ENCODE measurements at places on chromosomes 1 and 21.

DNA sequence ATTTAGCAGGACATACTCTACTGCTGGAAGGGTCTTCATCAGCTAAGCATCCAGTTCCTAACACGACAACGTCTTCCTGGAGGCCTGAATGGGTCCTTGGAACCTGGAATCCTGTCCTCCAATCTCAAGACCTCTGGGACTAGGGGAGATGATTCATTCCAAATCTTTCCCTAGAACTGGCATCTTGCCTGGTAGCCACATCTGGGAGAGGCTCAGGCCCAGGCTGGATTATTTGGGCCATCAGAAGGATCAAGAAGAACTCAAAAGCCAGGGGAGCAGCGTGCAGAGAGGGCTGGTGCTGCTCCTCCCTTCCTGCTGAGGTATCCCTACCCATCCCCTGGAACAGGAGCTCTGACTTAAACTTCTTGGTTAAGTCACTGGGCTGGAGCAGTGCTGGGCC lies 2.8 kb upstream of the PHLDA3 start:
- DNase-seq: no peak

- peak; percentile 32 for DNase-seq
These were observed 37.3 kb downstream of the IFNAR1 start for GRCh38 chr21:33362044-33362555.

GRCh38 chr21:43720539-43721166 lies 1.7 kb downstream of the PDXK start:
- DNase-seq: no peak

- no peak for DNase-seq
These were observed 15.8 kb upstream of the DISP3 start for GRCh38 chr1:11463177-11463576.

- DNase-seq: no peak
These were observed 41.7 kb upstream of the ARHGAP29 start for GRCh38 chr1:94279038-94279437.

DNA sequence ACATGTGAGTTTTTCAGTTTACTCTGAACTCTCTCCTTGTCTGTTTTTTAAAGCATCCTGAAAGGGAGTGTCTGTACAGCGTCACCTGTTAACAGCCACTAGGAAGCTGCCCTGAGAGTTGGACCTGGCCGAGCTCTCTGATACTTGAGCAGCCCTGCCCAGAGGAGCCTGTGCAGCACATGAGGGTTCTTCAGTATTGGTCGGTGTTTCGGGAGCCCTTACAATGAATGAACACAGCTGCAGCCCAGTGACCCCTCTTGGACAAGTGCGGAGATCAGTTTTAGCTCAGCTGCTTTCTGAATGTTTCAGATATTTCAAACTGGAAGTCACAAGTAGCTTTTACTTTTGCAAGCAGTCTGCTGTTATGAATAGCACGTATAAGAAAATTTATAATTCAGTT lies 39.2 kb downstream of the ADARB1 start:
- no peak for DNase-seq

DNA sequence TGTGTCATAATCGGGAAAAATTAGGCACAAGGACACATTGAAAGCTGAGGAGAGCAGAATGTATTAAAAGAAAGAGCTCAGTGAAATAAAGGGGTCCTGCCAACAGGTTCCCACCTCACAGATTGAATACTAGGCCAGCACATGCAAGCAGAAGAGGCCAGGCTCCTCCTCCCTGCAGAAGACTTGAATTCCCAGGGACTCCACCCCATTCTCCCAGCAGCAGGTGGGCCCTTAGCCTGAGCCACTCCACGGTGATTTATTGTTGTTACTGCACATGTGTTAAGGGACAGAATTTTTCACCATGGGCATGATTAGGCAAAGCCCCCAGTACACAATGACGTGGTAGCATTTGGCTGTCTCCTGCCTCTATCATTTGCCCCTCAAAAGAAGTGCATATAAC lies 1844.7 kb downstream of the NCAM2 start:
- DNase-seq: no peak

- no peak for DNase-seq
These were observed 651 bp upstream of the GABRD start for GRCh38 chr1:2018217-2019171.

- no peak for DNase-seq
These were observed at the start of gene FCMR for GRCh38 chr1:206921772-206922265. FCMR (minus strand) TSS chr1:206921941; CDS start chr1:206921854, 87 bp downstream.

DNA sequence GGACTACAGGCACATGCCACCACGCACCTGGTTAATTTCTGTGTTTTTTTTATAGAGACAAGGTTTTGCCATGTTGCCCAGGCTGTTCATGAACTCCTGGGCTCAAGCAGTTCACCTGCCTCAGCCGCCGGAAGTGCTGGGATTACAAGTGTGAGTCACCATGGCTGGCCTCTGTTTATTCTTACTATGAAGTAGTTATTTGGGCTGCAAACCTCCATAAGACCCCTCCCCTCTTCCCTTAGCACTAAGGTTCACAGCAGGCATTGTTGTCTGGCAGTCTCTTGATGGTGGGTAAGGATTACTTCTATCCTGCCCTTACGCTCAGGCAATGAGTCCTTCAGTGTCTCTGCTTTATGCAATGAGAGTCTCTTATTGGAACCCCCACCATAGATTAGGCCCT lies 51.8 kb downstream of the ANGPTL1 start:
- DNase-seq: no peak

DNA sequence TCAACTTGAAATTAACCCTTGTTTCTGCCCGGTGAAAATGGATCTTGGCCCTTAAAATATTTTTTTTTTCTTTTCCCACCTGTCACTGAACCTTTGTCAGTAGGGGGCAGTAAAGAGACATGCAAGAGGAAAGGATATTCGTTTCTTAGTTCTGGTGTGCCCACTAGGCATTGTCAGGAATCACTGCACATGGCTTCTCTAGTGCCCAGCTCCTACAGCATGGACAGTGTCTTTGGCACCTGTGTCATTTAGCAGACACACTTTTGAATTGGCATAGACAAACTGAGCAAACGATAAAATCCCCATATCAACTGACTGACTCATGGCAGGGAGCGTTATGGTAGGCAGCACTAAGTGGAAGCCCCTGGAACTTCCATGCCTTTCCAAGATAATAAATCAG lies 1048.1 kb downstream of the BRINP3 start:
- no peak for DNase-seq

DNA sequence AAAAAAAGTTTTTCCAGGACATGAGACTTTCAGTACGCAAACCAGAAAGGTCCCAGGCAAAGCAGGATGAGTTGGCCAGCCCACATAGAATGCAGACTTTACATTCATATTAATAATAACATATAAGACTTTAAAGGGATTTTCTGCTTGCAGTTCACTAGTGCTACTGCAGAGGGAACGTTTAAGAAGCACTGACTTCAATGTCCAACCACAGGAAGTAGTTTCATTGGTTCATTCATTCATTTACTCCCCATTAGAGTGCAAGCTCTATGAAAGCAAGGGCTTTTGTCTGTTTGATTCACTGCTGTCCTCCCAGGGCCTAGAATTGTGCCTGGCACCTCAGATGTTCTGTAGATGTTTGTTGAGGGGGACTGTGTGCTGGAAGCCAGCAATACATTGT lies 11.8 kb upstream of the SERINC2 start:
- DNase-seq: no peak

GRCh38 chr1:200895801-200896530 lies 1.3 kb downstream of the INAVA start:
- DNase-seq: no peak

DNA sequence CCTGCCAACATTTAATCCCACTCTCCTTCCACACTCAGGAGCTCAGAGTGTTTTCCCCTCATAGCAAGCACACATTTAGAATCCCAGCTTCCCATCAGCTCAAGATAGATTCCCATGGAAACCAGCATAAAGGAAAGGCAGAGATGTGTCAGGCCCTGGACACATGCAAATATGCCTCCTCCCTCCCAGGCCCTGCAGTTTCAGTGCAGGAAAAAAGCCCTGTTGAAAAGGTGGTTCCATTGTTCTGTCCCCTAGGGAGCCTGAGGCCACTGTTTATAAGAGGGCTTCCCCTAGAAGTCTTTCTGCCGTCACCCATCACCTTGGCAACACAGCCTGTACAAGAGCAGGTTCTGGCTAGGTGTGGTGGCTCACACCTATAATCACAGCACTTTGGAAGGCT lies 3.6 kb downstream of the CACNA1S start:
- DNase-seq: no peak

DNA sequence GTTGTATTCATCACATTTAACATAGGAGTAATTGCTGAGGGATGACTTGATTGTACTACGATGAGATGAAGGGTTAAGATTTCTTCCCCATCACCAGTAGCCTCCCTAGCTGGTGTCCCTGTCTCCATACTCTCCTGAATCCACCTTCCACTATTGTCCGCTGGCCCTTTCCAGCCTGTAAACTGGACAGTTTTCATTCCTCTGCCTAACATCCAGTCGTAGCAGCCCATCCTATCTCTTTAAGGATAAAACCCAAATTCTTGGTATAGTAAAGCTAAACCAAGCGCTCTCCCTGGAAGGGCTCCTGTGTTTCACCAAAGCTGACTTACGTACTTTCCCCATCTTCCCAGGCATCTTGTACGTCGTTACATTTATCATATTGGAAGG lies 670 bp downstream of the COX20 start:
- DNase-seq: no peak

DNA sequence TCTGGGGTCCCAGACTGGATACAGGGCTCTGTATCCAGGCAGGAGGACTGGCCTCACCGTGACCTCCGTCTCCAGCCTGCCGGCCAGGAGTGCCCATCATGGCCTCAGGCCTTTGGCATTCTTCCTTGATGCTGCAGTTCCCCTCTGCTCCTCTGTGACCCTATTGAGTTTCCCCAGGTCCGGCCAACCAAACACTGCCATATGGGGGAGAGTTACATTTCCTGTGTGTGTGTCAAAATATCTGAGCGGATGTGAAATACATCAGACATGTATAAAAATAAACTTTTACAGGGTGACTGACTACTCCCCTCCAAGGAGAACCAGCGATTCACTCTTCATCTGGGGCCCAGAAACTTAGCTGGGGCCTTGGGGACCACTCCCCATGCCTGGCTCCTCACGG lies 10.2 kb upstream of the UBL4B start:
- DNase-seq: no peak

- no peak for DNase-seq
These were observed 90.0 kb downstream of the OBSCN start for GRCh38 chr1:228297822-228298221.

GRCh38 chr1:107135463-107135862 lies 5.4 kb upstream of the NTNG1 start:
- no peak for DNase-seq

DNA sequence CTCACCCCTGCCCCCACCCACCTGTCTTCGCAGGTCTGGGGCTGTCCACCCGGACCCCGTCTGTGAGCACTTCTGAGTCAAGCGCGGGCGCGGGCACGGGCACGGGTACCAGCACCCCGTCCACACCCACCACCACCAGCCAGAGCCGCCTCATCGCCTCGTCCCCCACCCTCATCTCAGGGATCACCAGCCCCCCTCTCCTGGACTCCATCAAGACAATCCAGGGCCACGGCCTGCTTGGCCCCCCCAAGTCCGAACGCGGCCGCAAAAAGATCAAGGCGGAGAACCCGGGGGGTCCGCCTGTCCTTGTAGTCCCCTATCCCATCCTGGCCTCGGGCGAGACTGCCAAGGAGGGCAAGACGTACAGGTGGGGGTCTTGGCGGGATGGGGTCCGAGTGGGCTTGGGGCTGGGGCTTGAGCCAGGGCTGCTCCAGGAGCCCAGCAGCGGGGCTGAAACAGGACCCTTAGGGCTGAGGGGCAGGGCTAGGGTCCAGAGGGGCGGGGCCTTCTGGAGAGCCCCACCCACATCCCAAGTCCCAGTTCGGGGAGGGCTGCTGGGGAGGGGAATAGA lies 23.9 kb downstream of the ZNF362 start:
- DNase-seq: no peak

GRCh38 chr21:25734654-25734903 lies 125 bp downstream of the ATP5PF start:
- no peak for DNase-seq
